ENCODE measurements at places on chromosomes 7 and 10.
A peak's percentile ranks its signal among the peaks of the same experiment; 100 is the strongest.

DNA sequence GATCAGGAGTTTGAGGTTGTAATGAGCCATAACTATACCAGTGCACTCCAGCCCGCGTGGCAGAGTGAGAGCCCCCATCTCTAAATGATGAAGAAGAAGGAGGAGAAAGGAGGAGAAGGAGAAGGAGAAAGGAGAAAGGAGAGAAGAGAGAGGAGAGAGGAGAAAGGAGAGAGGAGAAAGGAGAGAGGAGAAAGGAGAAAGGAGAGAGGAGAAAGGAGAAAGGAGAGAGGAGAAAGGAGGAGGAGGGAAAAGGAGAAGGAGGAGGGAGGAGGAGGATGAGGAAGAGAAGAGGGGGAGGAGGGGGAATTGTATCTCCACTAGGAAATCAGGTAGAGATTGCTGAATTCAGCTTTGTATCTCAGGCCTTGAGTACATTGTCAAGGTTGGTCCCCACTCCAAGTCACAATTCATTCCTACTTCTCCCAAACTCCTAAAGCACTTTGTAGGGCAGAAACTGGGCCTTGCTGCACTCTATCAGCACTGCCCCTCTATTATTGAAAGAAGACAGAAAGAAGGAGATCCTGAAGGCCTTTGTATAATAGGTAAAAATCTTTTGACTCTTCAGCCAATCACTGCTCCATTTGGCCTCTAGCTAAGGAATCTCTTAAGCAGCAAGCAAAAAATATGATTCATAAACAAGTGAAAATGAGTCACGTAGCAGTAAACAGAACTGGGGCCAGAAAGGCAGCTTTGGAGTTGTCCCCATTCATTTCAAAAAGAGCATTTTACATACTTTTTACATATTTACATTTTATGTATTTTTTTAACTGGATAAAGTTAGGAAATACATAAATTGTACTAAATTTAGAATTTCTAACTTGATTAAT lies 178.0 kb downstream of the IMMP2L start:
- H3K27ac ChIP-seq = no peak overlapping the region
- no peaks in the 10 kb centered on the region for H3K4me1 ChIP-seq
- no peak overlapping the region for H3K4me3 ChIP-seq

DNA sequence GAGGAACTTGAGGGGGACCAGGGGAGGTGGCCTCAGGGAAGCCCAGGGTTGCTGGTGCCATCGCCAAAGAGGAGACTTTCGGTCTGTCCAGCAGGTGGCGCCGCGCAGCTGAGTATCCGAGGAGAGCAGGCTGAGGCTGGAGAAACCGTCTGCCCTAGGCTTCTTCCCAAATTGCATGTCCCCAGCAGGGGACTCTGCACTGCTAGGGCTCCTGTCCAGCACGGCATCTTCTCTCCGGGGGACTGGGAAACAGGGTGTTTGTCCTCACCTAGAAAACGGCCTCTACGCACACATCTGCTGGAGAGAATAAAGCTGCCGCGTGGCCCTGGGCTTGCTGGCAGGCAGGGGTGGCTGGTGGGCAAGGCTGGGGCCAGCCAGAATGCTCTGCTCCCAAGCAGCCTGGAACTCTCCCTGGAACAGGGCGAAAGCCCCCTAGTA lies 161.9 kb downstream of the SH2D4B start:
- no peak overlapping the region for H3K4me3 ChIP-seq
- H3K27me3 ChIP-seq = no peaks in the 10 kb centered on the region
- H3K27ac ChIP-seq = no peak overlapping the region
- DNase-seq = peak; percentile 94
- H3K36me3 ChIP-seq = no peaks in the 10 kb centered on the region

- peaks cover 18% of the 10 kb centered on the region for H3K36me3 ChIP-seq
- peak overlapping the region; percentile 71 for H3K27ac ChIP-seq
- no peak overlapping the region for H3K4me3 ChIP-seq
- DNase-seq = no peak
- no peaks in the 10 kb centered on the region for H3K27me3 ChIP-seq
- H3K4me1 ChIP-seq = peaks cover 75% of the 10 kb centered on the region
Measured at GRCh38 chr7:135930565-135931461, 46.3 kb downstream of the MTPN start.

DNA sequence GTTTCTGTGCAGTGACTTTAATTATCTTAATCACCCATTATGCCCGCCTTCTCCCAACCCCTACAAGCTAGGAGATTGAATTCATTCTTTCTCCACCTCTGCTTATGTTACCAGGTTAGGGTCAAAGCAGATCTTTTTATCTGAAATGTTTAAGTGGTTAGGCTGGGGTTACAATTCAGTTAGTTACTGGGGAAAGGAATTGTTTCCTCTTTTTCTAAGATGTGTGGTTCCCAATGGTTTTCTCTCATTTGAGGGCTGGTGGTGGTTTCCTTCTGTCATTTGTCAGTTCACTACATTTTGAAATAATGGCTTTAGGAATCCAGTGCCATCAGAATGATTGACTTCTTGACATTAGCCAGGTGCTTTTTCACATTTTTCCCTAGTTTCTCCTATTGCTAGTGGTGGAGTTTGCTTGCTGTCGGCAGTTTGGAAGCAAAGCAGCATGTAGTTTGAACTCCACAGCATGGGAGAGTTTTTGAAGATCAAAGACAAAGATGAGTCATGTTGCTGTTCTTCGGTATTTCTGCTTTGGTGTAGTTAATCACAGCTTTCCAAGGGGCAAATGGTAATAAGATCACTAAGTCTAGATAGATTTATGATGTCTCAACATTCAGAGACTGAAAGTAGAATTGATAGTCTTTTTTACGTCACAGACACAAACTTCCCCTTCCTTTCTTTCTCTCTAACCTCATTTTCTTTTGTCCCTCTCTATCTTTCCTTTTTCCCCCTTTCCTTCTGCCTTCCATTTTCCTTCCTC lies 168.2 kb downstream of the SND1 start:
- H3K4me1 ChIP-seq = peaks cover 35% of the 10 kb centered on the region
- no peak overlapping the region for H3K4me3 ChIP-seq
- DNase-seq = no peak
- H3K27me3 ChIP-seq = no peaks in the 10 kb centered on the region
- H3K27ac ChIP-seq = no peak overlapping the region

DNA sequence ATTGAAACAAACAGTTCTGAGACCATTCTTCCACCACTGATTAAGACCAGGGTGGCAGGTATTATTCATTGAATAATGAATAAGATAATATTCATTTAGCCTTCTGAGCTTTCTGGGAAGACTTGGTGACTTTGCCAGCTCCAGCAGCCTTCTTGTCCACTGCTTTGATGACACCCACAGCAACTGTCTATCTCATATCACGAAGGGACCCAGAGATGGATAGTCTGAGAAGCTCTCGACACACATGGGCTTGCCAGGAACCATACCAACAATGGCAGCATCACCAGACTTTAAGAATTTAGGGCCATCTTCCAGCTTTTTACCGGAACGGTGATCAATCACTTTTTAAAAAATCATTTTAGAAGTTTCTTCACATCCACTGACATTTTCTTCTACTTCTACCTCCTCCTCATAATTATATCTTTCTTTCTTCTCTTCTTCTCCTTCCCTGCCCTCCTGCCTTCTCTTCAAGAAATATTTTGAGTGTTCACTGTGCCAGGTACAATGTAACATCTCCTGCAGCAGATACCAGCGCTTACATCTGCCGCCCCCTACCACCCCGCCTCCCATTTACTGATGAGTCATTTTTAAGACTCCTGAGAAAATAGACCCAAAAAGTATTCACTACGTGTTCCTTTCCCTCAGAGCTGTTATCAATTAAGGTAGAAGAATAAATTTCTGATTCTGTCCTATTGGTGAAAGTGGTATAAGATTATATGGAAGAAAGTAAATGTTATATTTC lies 101.7 kb downstream of the VTI1A start:
- peaks cover 5% of the 10 kb centered on the region for H3K36me3 ChIP-seq
- no peak overlapping the region for H3K4me3 ChIP-seq
- DNase-seq = no peak
- H3K27ac ChIP-seq = no peak overlapping the region

DNA sequence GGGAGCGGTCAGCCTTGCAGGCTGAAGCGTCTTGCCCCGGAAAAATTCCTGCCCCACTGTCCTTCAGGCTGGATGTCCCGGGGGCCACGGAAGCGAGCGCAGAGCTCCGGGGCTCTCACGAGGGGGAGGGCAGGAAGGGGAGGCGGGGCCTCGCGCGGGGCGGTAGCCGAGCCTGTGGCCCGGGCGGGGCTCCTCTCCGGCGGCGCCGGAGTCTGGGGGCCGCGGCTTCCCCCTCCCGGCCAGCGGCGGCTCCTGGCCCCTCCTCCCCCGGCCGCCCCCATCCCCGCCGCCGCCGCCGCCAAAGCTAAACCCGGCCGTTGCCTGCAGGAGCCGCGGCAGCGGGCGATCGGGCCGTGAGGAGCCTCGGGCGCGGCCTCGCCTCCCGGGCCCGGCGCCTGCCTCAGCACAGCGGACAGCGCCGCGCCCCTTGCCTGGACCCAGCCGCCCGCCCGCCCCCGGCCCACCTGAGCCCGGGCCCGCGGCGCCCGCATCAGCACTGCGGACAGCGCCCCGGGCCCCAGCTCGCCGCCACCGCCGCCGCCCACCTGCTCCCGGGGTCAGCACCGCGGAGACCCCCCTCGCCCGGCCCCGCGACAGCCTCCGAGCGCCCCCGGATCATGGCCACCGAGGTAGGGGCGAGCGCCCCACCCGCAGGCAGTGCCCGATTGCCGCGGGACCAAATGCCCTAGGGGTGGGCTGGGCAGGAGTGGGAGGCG lies at the start of gene GOLGA7B:
Gene GOLGA7B, plus strand, starts transcription at position 157 of the 716 bp plus-strand sequence. Its CDS starts 461 bp downstream, at position 618.
- peak; percentile 91 for DNase-seq
- no peaks in the 10 kb centered on the region for H3K27me3 ChIP-seq
- peaks cover 7% of the 10 kb centered on the region for H3K4me1 ChIP-seq
- H3K27ac ChIP-seq = peak within 1 kb of the TSS; percentile 59

DNA sequence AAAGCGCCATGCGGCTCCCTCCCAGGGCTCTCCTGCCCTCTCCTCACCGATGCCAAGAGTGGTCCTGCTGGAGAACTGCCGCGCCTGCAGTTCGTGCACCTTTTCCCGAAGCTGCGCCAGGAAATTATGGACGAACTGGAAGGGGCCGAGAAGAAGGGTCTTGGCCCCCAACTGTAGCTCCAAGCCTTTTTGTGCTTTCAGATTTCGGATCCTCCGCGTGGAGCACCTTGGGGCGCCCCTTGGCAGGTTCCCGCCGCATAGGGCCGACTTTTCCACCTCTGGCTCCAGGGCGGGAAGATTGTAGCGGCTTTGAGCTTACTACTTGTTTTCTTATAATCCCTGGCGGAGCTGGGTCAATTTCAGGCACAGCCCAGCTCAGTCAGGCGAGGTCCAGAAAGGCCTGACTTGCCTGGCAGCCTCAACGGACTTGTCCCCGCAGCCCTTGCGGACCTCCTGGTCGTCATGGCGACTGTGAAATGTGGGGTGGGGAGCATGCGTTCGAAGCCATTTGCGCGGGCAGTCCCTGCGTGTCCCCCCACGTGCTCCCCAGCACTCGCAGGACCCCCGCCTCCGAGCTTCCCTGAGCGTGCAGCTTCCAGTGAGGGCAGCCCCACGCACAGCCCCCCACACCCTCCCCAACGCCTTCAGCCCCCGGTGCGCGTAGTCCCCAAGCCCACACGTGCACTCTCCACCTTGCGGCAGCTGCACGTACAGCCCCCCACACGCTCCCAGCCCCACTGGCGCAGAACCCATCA lies 129.9 kb downstream of the KBTBD2 start:
- no peaks in the 10 kb centered on the region for H3K36me3 ChIP-seq
- peaks cover 45% of the 10 kb centered on the region for H3K27me3 ChIP-seq
- no peak overlapping the region for H3K27ac ChIP-seq

DNA sequence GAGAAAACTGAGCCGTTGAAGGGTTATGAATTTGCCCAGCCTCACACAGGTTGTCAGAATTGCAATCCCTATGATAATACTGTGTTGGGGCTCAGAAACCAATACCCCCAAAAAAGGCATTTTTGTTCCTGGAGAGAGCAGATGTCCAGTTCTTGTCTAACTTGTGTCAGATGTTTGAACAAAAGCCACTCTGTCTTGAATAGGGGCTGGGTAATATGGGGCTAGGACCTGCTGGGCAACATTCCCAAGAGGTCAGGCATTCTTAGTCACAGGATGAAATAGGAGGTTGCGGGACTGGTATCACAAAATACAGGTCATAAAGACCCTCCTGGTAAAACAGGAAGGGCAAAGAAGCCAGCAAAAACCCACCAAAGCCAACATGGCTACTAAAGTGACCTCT lies 482.1 kb downstream of the IPMK start:
- H3K4me1 ChIP-seq = no peaks in the 10 kb centered on the region
- no peak overlapping the region for H3K4me3 ChIP-seq
- no peaks in the 10 kb centered on the region for H3K36me3 ChIP-seq
- DNase-seq = no peak

DNA sequence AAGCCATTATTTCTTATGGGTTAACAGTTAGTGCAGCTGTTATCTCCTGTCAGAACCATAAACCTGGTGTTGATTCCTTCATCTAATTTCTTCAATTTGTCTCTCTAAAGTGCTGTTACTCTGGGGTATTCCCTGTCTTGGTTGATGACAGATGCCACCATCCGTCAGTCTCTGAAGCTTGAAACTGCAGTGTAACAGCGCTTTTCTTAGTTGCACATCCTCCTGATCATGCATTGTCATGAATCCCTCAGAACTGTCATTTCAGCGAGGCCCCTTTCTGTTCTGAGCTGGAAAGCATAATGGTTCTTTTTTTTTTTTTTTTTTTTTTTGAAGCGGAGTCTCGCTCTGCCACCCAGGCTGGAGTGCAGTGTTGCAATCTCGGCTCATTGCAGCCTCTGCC lies 193.9 kb downstream of the SDK1 start:
- H3K4me3 ChIP-seq = no peak overlapping the region
- no peak overlapping the region for H3K27ac ChIP-seq
- H3K36me3 ChIP-seq = no peaks in the 10 kb centered on the region

DNA sequence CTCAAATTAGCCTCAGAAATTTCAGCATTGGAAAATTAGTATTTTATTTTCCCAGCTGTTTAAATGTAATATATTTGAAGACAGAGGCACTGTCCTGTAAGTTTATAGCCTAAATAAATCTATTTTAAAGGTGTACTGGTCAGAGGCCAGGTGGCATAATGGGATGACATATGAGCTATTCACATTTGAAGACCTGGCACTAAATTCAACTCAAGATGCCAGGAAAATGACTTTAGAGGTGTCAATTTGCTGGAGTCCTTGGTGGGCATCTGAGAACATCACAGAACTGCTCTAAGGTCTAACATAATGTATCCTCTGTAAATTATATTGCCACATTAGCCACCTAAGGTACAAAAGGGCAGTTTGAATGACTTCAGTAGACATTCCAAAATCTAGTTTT lies 348.9 kb upstream of the BMPER start:
- H3K4me1 ChIP-seq = no peaks in the 10 kb centered on the region
- DNase-seq = no peak
- H3K36me3 ChIP-seq = no peaks in the 10 kb centered on the region
- H3K27me3 ChIP-seq = no peaks in the 10 kb centered on the region
- H3K4me3 ChIP-seq = no peak overlapping the region
- H3K27ac ChIP-seq = no peak overlapping the region

DNA sequence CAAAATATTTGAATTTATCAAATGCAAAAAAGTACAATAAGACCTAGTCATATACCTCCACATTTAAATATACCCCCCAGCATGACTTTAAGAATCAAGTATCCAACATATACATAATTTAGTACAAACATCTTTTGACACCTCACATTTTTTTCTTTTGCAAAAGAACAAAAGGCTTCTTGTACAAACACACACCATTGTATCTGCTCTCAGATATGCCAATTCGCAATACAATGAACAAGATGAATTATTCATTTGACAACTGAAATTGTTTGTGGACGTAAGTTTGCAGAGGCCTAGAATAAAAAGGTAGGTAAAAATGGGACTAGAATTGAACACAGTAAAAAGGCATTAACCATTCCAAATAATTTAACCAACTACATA lies 154.4 kb downstream of the CACNA2D1 start:
- no peak overlapping the region for H3K27ac ChIP-seq
- no peaks in the 10 kb centered on the region for H3K36me3 ChIP-seq
- H3K4me1 ChIP-seq = no peaks in the 10 kb centered on the region
- no peak overlapping the region for H3K4me3 ChIP-seq

GRCh38 chr7:18288322-18289037 lies 207.1 kb upstream of the HDAC9 start:
- peaks cover 43% of the 10 kb centered on the region for H3K4me1 ChIP-seq
- H3K27ac ChIP-seq = peak overlapping the region; percentile 69
- no peak for DNase-seq
- no peaks in the 10 kb centered on the region for H3K36me3 ChIP-seq
